ENCODE measurements at places on chromosomes 11 and 22.

- peak; percentile 80 for DNase-seq
These were observed 2.1 kb downstream of the CCDC88B start for GRCh38 chr11:64341851-64342791.

- DNase-seq: peak; percentile 45
These were observed 25.0 kb upstream of the KCNQ1OT1 start for GRCh38 chr11:2724653-2725367.

- no peak for DNase-seq
These were observed 389 bp downstream of the MICALL1 start for GRCh38 chr22:37906364-37907008.

DNA sequence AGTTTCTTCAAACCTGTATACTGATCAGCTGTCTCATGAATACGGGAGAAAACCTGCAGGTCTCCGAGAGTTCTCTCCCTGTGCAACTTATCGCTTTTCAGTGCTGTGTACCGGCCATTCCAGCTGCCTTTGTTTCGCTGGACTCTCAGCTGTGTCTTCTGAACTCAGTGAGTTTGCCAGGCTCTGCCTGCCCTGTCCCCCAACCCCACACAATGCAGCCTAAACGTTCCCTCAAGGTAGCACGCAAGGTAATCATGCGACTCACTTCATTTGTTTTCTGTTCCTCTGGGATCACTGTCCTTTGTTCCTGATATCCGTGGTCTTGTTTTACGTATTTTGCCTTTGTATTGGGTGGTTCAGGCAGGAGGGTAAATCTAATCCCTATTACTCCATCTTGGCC is 13.5 kb downstream of the RBM7 start:
- no peak for DNase-seq

GRCh38 chr11:1447845-1448825 is 38.4 kb downstream of the MOB2 start:
- DNase-seq: no peak

DNA sequence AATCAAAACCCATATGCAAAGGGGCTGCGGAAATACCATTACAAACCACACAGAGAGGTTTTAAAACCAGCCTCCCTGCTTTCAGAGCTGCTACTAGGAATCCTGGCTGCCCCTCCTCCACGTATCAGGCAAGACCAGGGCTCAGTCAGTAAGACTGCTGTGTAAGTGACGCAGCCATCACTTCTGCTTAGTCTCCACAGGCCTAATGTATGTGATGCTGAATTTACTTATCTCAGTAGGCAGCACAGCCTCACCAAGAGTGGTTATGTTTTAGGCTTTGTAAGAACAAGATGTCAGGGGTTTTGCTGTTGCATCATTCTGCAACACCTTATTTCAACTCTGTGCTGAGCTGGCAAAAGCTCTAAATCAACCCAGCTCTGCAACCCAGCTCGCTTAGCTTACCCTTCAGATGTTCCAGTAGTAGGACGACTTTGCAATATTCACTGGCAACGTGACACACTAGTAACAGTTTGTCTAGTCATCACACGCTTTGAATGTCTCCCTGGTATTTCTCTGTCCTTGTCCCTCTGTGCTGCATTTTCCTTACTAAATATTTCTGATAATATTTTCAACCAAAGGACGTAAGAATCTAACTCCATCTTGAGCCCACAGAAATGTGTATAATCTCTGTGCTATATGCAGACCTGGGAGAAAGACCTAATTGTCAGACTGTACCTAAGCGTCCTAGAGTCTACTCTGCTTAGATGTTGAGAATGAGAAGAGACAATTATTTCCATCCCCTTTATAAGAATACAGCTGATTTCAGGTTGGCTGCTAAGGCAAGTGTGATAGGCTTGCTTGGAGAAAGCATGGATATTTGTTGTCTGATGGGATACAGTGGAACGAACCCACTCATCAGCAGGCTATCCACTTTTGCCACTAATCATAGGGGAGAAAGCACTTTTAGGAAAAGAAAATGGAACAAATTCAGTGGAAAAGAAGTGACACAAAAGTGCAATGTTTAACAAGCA is 72.2 kb downstream of the LARGE2 start:
- peak; percentile 44 for DNase-seq

GRCh38 chr11:102666331-102666957 is 39.1 kb downstream of the MMP27 start:
- DNase-seq: no peak

- DNase-seq: no peak
These were observed 9.8 kb downstream of the PRDM11 start for GRCh38 chr11:45156201-45156600.

GRCh38 chr22:30752771-30753170 is 58.1 kb downstream of the OSBP2 start:
- DNase-seq: no peak

DNA sequence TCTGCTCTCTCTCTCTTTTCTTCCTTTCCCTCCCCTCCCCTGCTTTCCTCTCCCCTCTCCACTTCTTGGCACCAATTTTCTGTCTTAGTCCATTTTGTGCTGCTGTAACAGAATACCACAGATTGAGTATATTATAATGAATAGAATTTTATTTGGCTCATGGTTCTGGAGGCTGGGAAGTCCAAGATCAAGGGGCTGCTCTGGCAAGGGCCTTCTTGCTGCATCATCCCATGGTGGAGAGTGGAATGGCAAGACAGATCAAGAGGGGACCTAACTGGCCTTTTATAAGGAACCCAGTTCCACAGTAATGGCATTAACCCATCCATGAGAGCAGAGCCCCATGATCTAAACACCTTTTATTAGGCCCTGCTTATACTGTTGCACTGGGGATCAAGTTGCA is 44.5 kb downstream of the ST3GAL4 start:
- no peak for DNase-seq

DNA sequence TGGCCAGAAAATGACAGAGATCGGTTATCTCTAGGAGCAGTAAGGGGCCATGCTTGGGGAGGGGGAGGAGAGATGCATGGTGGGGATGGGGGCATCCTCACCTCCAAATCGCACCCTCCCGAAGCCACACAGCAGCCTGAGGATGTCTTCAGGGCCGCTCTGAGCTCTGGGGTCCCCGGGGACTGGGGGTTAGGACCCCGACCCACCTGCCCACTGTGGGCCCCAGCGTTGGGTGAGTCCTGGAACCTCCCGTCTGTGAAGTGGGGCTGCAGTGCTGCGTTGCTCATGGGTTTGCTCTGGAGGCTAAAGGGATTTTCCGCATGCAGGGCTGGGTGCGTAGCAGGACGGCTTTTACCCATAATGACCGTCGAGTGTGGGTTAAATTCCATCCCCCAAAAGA is 1046.3 kb downstream of the BRD1 start:
- DNase-seq: no peak

- DNase-seq: no peak
These were observed 703.0 kb downstream of the JRKL start for GRCh38 chr11:97092823-97093222.

- no peak for DNase-seq
These were observed 1.1 kb downstream of the PLAAT5 start for GRCh38 chr11:63489879-63490278.

- no peak for DNase-seq
These were observed 774 bp upstream of the E2F8 start for GRCh38 chr11:19241260-19242178.

DNA sequence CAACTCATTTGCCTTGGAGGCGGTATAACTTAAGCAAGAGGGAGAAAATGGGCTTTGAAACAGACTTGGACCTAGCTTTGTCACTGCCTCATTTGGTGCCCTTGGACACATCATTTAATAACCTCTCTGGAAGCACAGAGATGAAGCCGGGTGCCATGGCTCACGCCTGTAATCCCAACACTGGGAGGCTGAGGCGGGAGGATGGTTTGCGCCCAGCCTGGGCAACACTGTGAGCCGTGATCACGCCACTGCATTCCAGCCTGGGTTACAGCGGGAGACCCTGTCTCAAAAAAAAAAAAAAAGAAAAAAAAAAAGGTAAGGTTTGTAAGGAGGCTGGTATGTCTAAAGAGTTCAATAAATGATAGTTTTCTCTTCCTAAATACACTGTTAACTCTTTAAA is 806 bp downstream of the COA4 start:
- no peak for DNase-seq

DNA sequence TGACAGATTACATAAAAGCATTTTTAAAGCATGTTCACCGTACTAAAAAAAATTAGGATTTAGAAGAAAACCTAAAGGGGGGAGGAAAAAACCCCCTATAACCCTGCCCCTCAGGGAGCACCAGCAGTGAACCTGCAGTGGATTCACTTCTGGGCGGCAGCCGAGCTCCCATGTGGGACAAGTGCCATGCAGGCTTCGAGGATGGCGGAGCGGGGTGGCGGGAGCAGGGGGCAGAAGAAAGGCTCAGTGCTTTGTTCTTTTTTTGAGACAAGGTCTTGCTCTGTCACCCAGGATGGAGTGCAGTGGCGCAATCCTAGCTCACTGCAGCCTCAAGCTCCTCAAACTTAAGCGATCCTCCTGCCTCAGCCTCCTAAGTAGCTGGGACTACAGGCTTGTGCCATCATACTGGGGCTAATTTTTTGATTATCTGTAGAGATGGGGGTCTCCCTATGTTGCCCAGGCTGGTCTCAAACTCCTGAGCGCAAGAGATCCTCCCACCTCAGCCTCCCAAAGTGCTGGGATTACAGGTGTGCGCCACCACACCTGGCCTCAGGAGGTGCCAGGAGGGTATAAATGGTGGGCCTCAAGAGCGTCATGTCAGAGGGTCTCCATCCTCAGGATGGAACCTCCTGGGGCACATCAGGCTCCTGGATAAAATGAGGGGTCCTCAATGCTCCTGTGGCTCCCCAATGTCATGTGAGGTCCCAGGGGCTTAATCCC is 34.0 kb downstream of the PPM1F start:
- no peak for DNase-seq

GRCh38 chr11:62925308-62925707 is 4.1 kb upstream of the CHRM1 start:
- DNase-seq: no peak

DNA sequence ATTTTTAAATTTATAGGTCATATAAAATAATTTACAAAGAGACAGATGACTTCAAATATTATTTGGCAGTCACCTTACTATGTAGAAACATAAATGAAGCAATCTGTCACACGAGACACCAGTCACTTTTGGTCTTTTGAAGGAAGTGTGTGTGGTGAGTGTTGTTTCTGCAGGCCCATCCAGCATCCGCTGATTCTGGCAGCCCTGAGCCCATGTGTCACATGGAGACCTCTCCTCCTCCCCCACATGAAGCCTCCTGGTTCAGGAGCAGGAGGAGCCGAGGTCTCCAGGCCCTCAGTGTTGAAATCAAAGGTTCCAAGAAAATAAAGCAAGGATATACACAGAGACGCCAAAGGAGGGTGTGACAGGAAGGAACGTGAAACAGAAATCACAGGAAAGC is 60.1 kb downstream of the ARFGAP3 start:
- peak; percentile 74 for DNase-seq

GRCh38 chr11:68724293-68724692 is 27.0 kb downstream of the TESMIN start:
- no peak for DNase-seq

DNA sequence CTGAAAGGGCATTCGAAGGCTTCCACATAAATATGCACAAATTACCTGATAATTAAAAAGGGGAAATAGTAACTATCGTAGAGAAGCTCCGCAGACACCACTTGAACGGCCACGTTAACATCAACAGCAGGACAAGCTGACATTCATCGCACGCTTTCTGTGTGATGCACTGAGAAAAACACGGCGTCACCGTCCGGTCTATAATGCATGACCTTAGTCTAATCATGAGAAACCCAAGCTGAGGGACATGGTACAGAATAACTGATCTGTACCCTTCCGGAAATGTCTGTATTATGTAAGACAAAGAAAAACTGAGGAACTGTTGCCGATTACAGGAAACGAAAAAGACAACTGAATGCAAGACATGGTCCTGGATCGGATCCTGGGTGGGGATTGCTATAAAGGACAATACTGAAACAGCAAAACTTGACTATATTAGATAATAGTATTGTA is 678 bp upstream of the RANGAP1 start:
- no peak for DNase-seq

- DNase-seq: no peak
These were observed 37.0 kb upstream of the GNAZ start for GRCh38 chr22:23033116-23033905.

GRCh38 chr11:96393753-96394348 is 4.0 kb downstream of the JRKL start:
- no peak for DNase-seq

DNA sequence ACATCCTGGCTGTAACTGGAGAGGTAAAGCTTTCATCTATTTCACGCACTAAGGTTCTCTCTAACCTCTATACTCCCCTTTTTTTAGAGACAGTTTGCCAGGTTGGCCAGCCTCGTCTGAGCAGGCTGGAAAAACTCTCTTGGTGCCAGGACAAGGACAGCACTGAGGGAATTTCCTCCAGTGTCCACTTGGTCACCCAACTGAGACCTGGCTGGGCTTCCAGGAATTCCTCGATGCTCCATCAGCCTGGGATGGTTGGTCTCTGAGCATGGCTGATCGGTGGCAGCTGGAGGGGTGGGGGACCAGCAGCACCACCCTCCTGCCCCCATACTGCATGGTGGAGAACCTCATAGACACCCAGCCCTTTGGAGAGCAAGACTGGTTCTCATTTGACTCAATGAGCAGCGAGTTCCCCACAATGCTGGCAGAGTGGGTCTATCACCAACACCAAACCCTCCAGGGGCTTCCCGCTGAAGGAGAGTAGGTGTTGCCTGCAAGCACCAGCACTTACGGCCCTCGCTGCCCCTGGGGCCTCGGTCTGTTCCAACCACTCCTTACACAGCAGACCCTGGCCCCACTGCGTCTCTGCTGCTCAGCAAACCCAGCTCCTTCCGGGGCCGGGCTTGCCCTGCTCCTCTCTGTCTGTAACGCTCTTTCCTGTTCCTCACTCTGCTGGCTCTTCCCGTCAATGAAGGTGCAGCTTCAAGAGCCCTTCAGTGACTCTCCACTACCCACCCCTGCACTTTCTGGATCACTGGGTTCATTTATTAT is 122.2 kb downstream of the ST3GAL4 start:
- DNase-seq: no peak

- no peak for DNase-seq
These were observed 22.8 kb upstream of the RELT start for GRCh38 chr11:73353422-73353821.

DNA sequence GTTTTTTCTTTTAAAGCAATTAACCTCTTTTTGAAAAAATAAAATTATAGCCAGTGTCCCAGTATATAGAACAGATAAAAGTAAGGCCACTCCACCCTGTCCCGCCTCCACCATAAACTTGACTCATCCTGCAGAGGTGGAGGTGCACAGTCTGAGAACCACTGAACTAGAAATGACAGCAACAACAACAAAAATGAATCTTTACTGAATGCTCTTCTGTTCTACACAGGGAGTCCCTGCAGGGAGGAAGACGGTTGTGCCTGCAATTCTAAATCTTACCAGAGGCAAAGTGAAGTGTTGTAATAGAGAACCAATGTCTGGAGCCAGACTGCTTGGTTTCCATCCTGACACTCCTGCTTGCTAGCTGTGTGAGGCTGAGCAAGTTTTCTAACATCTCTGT is 162.3 kb downstream of the FBXO7 start:
- no peak for DNase-seq

- no peak for DNase-seq
These were observed 8.5 kb upstream of the ARFGAP3 start for GRCh38 chr22:42865536-42865935.

All from gastrocnemius medialis (tissue), 4 donors.